ENCODE measurements at places on chromosomes 2 and 18.

GRCh38 chr2:134220344-134220974 is 33.4 kb upstream of the MGAT5 start:
- no peak for DNase-seq

GRCh38 chr2:8422450-8422800 is 259.4 kb upstream of the ID2 start:
- no peak for DNase-seq

- no peak for DNase-seq
Measured at GRCh38 chr2:15009681-15010080, 377.2 kb downstream of the LRATD1 start.

GRCh38 chr2:200585730-200586643 is at the start of gene AOX1:
AOX1 (plus strand) TSS chr2:200586014; CDS start chr2:200586109, 95 bp downstream.
- peak; percentile 9 for DNase-seq

GRCh38 chr2:185374878-185375277 is 363.7 kb upstream of the FSIP2 start:
- no peak for DNase-seq

- DNase-seq = no peak
Measured at GRCh38 chr2:85748039-85748734, 5.6 kb upstream of the ATOH8 start.

DNA sequence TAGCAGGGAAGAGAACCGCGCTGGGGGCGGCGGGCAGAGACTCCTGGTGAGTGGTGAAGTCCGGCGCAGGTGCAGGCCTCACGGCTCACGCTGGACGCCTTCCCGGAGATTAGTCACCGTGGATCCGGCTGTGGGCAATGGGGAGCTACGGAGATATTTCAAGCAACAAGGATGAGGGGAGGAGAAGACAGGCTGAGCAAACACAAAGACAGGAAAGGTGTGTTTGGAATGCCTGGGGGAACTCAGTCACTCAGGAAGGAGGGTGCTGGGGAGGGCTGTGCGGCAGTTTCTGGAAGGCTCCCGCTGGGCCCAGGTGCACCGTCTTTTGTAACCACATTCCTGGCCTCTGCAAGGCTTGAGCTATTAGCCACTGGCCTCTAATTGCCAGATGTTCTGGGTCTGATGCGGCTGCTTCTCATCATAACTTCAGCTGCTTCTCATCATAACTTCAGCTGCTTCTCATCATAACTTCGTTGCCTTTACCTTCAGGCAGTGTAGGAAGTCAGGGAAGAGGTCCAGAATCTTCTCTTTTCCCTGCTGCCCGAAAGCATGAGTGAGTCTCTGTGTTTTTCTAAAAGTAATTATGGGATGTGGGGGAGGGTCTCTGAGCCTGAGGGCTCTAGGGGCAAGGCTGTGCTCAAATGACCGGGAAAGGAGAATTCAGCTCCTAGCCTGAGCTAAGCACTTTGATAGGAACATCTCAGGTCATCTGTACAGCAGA is 118.9 kb downstream of the PXDN start:
- no peak for DNase-seq

GRCh38 chr18:72171596-72171995 is 372.5 kb downstream of the CBLN2 start:
- no peak for DNase-seq

- DNase-seq = no peak
Measured at GRCh38 chr2:12243381-12243780, 473.4 kb upstream of the TRIB2 start.

GRCh38 chr2:157439824-157440186 is 4.1 kb downstream of the CYTIP start:
- DNase-seq = peak; percentile 79

Measured in activated CD4-positive, alpha-beta T cell treated with anti-CD3 and anti-CD28 coated beads, Interleukin-2, Interleukin-6, amounts not matched to agents 100 ng/mL and 50 ng/mL, durations not matched to agents 16 hours and 8 hours (primary cell).